ENCODE measurements at places on chromosomes 11 and 22.

- no peak for DNase-seq
Measured at GRCh38 chr22:29341849-29342127, 26.3 kb upstream of the RASL10A start.

GRCh38 chr22:47808886-47809620, 1046.6 kb downstream of the TBC1D22A start:
- no peak for DNase-seq

GRCh38 chr22:29689206-29689879, 30.5 kb upstream of the CABP7 start:
- DNase-seq: no peak

GRCh38 chr22:37325039-37325395, 42.7 kb downstream of the CYTH4 start:
- DNase-seq: no peak

DNA sequence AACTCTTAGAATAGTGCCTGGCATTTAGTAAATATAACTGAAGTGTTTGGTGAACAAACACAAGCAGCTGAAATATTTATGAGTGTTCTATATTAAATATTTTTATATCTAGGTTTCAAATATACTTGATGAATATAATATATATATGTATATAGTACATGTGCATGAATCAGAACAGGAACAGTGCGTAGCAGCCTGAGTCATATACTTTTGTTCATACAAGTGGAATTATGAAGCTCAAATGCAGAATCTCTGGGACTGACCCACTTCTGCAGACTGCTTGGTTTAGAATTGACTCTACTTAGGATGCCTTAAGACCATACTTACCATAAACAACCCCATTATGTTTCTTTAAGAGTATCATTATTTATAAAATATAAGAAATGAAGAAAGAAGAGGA, 997.8 kb upstream of the RAG2 start:
- no peak for DNase-seq

DNA sequence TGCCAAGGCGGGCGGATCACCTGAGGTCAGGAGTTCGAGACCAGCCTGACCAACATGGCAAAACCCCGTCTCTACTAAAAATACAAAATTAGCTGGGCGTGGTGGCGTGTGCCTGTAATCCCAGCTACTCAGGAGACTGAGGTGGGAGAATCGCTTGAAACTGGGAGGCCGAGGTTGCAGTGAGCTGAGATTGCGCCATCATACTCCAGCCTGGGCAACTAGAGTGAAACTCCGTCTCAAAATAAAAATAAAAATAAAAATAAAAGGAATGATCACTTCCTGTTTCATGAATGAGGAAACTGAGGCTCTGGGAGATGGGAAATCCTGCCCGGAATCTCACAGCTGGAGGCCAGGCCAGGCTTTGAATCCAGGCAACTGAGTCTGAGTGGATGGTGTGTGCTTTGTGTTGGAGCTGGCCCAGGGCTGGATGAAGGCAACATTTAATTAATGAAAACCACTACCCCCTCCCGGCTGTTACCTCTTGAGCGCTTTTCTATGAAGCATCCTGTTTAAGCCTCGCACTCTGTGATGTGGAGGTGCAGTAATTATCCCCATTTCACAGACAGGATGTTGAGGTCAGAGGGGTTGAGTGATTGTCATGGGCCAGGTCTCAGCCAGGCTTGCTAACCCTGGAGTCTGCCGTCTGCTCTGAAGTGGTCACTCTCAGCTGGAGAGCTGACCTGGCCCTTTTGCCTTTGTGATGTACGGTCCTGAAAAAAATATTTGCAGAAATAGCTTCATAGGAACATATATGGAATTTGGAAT, 27.8 kb downstream of the LRP5 start:
- DNase-seq: no peak

- no peak for DNase-seq
Measured at GRCh38 chr11:93846411-93846810, 4.0 kb downstream of the VSTM5 start.

- no peak for DNase-seq
Measured at GRCh38 chr22:29207562-29208501, 2.1 kb downstream of the EMID1 start.

GRCh38 chr11:61332797-61333549, at the start of the genes DDB1 and TKFC:
DDB1 (minus strand) TSS chr11:61333105; CDS start chr11:61332968, 137 bp downstream.
TKFC (plus strand) TSS chr11:61333228; CDS start chr11:61334729, 1,501 bp downstream.
- peak; percentile 97 for DNase-seq

- DNase-seq: peak; percentile 91
Measured at GRCh38 chr11:75350743-75351540, 519 bp downstream of the ARRB1 start.

- DNase-seq: no peak
Measured at GRCh38 chr11:67657300-67657699, 6.8 kb upstream of the ACY3 start.

GRCh38 chr11:116281173-116282160, 491.3 kb downstream of the BUD13 start:
- no peak for DNase-seq

DNA sequence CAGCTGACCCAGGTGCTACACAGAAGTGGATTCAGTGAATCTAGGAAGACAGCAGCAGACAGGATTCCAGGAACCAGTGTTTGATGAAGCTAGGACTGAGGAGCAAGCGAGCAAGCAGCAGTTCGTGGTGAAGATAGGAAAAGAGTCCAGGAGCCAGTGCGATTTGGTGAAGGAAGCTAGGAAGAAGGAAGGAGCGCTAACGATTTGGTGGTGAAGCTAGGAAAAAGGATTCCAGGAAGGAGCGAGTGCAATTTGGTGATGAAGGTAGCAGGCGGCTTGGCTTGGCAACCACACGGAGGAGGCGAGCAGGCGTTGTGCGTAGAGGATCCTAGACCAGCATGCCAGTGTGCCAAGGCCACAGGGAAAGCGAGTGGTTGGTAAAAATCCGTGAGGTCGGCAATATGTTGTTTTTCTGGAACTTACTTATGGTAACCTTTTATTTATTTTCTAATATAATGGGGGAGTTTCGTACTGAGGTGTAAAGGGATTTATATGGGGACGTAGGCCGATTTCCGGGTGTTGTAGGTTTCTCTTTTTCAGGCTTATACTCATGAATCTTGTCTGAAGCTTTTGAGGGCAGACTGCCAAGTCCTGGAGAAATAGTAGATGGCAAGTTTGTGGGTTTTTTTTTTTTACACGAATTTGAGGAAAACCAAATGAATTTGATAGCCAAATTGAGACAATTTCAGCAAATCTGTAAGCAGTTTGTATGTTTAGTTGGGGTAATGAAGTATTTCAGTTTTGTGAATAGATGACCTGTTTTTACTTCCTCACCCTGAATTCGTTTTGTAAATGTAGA, 1.7 kb downstream of the MALAT1 start:
- peak; percentile 78 for DNase-seq

- no peak for DNase-seq
Measured at GRCh38 chr11:41308286-41308685, 151.2 kb downstream of the LRRC4C start.

All from sigmoid colon (tissue), 7 donors.